ENCODE measurements at places on chromosomes 6 and 20.

DNA sequence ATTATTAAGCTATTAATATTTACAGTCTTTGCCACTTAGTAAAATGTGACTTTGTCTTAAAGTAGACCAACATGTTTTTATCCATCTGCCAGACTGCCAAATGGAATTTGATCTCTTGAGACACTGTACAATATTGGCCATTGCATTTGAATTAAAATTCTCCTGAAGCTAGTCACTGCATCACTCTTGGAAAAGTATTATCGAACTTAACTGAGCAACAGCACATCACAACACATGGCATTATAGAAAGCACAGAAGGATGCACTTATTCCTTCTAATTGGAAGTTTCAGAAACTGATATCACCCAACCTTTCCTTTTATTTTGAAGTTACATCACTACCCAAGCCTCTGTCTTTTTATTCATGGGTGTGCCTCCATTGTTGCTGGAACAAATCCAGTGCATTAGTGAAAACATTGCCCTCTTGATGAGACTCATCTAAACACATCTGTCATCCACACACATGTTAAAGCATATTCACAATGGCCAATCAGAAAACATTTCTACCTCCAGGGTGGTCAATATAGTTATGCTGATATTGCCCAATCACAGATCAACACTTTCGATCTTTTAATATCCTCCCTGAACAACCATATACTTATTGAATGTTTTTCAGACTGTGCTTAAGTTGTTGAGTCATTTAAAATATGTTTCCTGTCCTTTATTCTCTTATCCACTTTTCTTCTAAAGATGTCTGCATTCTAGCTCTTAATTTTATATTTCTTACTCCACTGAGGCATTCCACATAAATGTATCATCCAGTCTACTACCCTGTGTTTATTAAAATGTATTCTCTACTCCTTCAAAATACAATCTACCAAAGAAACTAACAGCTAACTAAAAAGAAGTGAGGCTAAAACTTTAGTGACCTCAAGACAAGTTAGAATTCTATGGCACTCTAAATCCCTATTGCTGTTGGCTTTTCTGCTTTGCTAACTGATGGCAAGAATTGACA lies 535.0 kb downstream of the RFPL4B start:
- peak; percentile 13 for DNase-seq

DNA sequence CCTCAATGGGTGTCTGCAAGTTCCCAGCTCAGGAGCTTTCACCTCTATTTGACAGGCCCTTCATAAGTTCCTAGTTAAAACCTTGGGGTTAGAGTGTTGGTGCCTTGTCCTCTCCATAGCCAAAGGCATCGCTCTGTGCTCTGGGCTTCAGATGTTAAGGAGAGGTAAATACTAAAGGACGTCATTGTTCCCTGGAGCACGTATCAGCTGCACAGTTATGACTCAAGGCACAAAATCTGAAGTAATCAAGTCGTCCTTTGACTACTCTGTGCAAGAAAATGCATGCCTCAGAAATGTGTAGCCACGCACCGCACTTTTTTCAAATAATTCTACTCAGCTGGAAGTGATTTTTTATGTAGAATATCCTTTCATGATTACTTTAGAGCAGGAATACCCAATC lies 240.8 kb upstream of the QKI start:
- DNase-seq: no peak

DNA sequence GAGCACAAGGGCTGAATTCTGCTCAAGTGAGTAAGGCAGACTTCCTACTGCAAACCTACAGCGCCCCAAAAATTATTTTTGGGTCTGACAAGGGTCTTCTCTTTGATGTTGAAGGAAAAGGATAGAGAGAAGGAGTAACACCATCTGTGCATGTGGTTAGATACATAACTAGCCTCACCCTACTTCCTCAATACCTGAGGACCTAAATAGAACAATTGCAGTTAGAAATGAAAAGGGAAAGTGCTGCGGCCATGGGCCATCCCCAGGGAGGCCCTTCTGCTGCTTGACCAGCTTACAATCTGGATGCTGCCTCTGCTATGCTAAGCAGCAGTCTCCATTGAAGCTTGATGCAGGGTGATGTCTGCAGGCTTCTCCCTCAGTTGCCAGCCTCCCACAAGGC lies 63.2 kb upstream of the ARMH2 start:
- no peak for DNase-seq

DNA sequence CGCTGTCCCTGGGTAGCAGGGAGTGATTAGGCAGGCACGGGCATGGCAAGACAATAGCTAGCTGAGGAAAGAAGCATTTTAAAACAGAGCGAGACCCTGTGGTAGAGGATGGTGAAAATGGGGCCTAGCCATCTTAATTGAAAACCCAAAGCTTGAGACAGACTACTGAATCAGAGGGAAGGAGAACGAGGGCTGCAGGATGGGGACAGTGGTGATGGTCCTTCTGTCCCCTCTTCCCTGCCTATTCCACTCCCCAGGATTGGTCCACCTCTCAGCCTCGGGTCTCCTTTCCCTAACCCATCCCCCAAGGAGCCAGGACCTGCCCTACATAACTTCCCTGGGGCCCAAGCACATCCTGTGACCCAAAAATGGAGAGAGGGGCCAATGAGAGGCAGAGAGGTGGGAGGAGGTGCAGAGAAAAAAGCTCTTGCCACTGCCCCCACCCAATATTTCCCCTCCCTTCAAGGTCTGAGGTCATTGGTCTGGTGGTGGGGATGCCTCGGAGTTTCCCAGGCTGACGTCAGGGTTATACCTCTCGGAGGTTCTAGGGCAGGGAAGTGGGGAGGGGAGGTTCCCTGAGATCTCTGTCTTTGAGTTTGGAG lies 884 bp upstream of the CUTA start:
- DNase-seq: peak; percentile 42

- no peak for DNase-seq
Measured at GRCh38 chr6:92608751-92609150, 810.6 kb downstream of the EPHA7 start.

DNA sequence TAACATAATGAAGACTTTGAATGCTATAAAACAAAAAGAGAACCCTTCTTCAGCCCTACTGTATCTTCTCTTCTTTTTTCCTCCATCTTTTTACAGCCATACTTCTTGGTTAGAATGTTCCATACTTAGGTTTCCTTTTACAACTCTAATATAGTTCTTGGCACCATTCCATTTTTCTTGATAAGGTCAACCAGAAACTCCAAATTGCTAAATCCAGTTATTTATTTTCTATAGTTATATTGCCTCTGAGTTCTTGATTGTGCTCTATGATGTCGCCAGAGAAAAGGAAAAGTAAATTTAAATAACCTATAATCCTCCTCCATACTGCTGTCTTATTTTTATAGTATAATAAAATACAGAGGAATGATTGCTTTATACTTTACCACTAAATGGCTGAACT lies 26.7 kb upstream of the COL10A1 start:
- no peak for DNase-seq

DNA sequence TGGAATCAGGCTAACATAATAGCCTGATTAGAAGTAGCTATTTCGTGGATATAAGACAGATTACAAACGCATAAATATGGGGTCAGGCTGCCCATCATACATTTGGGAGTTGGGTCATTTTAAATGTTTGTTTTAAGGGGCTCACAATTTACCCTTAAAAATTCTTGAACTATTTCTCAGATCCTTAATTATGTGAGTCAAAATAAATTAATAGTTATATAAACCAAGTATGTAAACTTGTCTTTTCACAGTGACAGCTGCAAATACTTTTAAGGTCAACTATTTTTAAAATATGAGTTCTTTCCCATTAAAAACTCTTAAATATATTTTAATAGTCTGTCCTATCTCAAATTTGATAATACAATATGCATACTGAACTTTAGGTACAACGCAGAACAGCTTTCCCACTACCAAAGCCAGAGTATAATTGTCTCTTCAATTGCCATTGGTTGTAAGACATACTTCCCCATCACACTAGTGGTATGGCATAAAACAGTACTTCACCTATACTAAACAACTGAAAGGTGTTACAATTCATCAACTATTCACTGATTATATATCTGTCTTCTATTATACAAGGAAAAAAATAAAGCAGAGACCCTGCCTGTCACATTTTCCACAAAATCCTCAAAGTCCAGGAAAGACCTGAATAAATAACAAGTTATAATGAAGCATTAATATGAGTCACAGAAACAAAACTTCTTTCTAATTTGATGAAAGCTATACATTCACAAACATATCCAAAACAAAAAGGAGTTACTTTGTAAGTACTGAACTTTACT lies 80.8 kb upstream of the COL21A1 start:
- no peak for DNase-seq

DNA sequence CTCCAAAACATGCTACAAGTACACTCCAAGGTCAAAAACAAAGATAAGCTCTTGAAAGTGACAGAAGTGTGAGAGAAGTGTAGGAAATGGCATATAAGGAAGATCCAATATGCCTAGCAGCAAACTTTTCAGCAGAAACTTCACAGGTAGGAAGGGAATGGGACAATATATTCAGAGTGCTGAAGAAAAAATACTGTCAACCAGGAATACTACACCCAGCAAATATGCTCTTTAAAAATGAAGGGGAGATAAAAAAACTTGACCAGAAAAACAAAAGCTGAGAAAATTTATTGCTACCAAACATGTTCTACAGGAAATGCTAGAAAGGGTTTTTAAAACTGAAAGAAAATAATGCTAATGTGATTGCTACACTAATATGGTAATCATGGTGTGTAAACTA lies 46.2 kb downstream of the THBS2 start:
- DNase-seq: no peak

- no peak for DNase-seq
Measured at GRCh38 chr20:44690781-44691423, 24.3 kb upstream of the CCN5 start.

- no peak for DNase-seq
Measured at GRCh38 chr6:144343701-144344428, 58.7 kb downstream of the UTRN start.

GRCh38 chr6:66926060-66926459 lies 1219.0 kb upstream of the EYS start:
- no peak for DNase-seq

DNA sequence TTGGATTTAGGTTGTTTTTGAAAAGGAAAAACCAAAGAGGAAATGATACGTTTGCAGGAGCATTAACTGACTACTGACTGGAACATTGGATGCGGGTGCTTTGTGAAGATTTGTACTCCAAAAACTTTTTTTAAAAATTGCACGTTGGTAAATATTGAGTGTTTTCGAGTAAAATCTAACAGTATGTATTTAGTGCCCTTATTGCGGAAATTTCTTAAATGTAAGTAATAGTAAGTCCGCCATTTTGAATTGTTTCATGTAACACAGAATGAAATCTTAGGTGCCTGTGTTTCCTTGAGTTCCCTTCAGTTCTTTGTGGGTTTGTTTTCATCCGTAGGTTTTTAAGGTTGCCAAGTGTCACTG lies 15.2 kb upstream of the LIN28B start:
- DNase-seq: no peak

GRCh38 chr20:45704969-45705637 lies at the start of gene WFDC10B:
TSS of gene WFDC10B (minus strand) at chr20:45705019. CDS start at chr20:45685992, 19,027 bp downstream.
- DNase-seq: no peak

GRCh38 chr6:100845676-100846075 lies 35.5 kb downstream of the ASCC3 start:
- no peak for DNase-seq

- DNase-seq: no peak
Measured at GRCh38 chr6:4380881-4381281, 245.5 kb upstream of the ECI2 start.

GRCh38 chr6:70310063-70310694 lies 7.3 kb upstream of the COL9A1 start:
- DNase-seq: peak; percentile 53

DNA sequence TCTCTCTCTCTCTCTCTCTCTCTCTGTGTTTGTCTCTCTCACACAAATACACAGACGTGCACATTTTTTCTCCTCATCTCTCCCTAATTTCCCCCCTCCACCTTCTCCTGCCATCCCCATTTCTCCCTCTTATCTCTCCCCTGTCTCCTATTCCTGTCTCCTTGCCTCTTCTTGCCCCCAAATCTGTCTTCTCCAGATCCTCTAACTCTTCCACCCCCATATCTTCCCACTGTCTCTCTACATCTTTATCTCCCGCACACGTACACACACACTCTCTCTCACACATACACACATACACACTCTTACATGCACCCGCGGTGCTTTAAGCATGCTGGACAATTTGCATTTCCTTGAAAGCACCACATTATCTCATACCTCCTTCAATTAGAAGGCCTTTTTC lies 15.9 kb downstream of the KIZ start:
- DNase-seq: no peak

- DNase-seq: no peak
Measured at GRCh38 chr6:41680182-41680965, 42.1 kb downstream of the MDFI start.

- DNase-seq: no peak
Measured at GRCh38 chr6:167769408-167770190, 57.1 kb upstream of the AFDN start.

- no peak for DNase-seq
Measured at GRCh38 chr20:50015993-50016770, 33.4 kb downstream of the SNAI1 start.

DNA sequence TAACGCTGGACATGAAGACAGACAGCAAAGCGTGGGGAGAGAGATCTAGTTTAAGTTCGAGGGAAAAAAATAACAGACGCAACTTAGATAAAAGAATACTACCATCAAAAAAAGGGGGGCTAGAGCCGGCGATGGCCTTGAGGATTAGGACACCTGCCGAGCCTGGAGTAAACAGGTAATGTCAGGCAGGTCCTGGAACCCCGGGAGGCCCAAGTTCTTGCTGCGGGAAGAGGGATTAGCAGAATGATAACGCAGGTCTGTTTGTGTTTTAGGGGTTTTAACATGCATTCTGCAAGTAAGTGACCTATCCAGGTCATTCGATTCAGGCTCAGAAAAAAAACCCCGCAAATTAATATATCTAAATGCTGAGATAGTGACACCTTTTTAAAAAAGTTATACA lies 754 bp upstream of the TMEM170B start:
- DNase-seq: no peak

DNA sequence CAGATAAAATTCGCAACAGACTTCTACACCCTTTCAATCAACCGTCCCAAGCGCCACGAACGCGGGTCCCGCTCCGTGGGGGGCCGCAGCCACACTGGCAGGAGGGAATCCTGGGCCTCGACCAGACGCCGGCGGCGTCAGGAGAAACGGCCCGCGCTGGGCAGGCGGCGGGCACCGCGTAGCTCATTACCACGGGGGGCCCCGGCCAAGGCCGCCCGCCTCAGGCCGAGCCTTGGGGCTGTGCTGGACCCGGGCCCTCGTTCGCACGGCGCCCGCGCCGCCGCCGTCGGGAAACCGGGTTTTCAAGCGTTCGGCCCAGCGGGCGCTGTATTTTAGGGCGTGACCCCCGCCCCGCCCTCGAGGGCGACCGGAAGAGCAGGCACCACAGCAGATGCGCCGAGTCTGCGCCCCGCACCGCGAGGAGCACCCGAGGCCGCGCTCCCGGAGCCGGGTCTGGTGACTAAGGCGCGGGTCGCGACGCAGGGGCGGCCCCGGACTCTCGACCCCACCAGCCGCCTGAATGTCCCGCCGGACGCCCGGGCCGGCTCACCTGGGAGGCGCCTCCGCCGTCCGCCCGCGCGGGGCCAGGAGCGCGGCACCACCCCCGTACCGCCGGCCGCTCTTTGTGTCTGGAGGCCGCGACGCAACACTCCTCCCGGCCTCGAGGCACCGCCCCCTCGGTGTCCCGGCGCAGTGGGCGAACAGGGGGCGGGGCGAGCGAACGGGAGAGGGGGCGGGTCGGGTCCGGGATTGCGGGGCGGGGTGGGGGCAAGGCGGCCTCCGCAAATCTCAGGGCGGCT lies at the start of gene NINL:
NINL (minus strand) TSS at position 627 of the 800 bp plus-strand sequence. CDS start 58,944 bp downstream, outside the sequence.
- peak; percentile 48 for DNase-seq

Measured in IMR-90 (cell line).